ENCODE measurements at places on chromosomes 7 and 10. TPM values are rescaled to one million over a fixed set of nuclear protein-coding genes. Genes with fewer than 3 reads are reported as not detected.

The LIPK gene
- not detected for polyA plus RNA-seq

The ZCCHC24 gene
- polyA plus RNA-seq: 0.54 TPM

The GPR26 gene
- polyA plus RNA-seq: not detected

The SAMD9 gene
- 27.4 TPM for polyA plus RNA-seq

The GPC2 gene
- 0.87 TPM for polyA plus RNA-seq

The CUBN gene
- polyA plus RNA-seq: 0.39 TPM

The ITGB8 gene
- polyA plus RNA-seq: not detected

The OR2A12 gene
- polyA plus RNA-seq: not detected

The SHTN1 gene
- polyA plus RNA-seq: 0.07 TPM

The CLIP2 gene
- polyA plus RNA-seq: 0.02 TPM

The ZCWPW1 gene
- polyA plus RNA-seq: 5.9 TPM
